Fibroblast of lung (primary cell): ENCODE measurements at places on chromosomes 13 and 19. TPM values are rescaled to one million over a fixed set of nuclear protein-coding genes. Genes with fewer than 3 reads are reported as not detected.
A peak's percentile ranks its signal among the peaks of the same experiment; 100 is the strongest.

Gene C1QTNF9B
- 0.51 and 0.83 TPM in 2 replicates for total RNA-seq

Gene ALG5
- 30.3 and 34.8 TPM in 2 replicates for total RNA-seq

DNA sequence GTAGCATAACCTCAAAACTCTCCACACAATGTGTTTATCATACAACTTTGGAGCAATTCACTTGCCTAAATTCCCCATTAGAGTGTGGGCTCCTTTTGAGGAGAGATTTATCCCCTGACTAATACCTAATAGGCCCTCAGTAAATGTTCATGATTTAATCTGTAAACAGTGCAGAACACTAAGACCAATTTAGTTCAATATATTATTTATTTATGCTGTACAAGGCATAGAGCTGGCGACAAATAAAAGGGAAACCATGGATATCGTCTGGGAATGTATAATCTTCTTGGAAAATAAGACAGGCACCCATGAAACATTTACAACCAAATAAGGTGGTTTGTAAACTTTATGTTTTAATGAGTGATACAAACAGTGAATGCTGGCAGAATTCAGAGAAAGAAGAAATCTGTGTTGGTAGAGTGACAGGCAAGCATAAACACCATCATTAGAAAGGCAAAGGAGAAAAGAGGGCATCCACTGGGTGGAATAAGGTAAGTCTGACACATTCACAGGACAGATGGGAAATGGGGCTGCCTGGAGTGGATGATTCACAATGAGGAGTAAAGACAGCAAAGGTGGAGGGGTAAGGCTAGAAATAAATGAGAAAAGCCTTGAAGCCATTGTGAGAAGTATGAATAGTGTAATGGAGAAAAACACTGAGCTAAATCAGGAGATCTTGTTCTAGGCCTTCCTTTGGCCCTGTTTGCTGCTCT, 106.1 kb upstream of the MIR17HG start:
- no peak for DNase-seq

DNA sequence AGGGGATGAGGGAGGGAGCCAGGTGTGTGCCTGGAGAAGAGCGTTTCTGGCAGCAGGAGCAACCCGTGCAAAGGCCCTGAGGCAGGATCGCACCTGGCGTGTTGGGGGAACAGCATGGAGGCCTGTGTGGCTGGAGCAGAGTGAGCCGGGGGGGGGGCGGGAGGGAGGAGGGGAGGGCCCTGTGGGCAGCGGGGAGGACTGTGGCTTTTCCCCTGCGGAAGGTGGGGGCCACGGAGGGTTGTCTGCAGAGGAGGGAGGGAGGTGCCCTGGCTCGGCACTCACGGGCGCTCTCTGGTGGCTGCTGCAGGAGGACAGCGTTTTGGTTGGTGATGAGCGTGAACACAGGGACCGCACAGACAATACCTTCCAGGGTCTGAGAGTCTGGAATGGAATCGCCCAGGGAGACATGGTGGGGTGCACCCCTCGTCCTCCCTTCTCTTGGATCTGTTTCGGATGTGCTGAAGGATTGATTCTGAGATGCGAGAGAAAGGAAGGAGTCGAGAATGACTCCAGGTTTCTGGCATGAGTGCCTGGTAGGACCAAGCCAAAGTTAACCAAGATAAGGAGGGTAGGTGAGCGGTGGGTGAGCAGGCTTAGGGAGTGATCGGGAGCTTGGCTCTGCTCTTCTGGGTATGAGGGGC, 6.5 kb downstream of the RAB11B start:
- peak; percentile 53 for DNase-seq
